ENCODE measurements at places on chromosomes 3 and 15.

DNA sequence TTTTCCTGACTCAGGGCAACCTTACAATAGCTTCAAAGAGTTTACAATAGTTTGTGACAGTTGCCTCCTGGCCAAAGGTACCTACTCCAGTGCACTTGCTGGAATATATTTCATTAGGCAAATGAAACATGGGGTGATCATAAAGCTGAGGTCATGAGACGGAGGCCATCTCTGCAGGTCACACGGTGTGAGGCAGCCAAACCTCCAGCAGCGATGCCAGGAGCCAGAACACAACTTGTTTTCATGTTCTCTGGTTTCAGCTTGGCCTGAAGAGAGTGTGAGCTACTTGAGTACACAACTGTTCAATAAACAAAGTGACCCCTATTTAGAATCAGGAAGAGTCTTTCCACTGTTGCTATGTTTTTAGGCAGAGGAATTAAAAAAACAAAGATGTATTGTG is 42.7 kb upstream of the PYGO1 start:
- no peak for DNase-seq

- DNase-seq: no peak
These were observed 24.1 kb downstream of the PDE8A start for GRCh38 chr15:85005746-85006145.

- DNase-seq: no peak
These were observed 171.7 kb downstream of the TLE3 start for GRCh38 chr15:69926006-69926405.

DNA sequence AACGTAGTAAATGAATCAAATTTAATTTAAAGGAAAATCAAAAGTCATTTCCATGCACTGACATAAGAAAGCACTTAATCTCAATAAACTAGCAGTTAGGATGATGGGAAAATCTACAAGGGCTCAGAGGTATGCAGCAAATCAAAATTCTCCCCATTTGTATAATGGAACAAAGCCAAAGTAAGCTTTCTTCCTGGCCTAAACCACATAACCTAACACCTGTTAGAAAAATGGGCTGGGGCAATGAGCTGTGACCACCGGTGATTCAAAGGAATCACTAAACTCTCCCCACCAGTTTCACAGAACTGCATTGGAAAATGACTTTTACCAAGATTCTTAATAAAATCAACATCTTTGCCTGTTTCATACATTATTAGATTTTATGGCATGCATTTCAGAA is 1024.3 kb downstream of the FHIT start:
- no peak for DNase-seq

GRCh38 chr15:37824717-37825382 is 109.6 kb upstream of the TMCO5A start:
- DNase-seq: no peak

- DNase-seq: no peak
These were observed 103.4 kb upstream of the HACD2 start for GRCh38 chr3:123688241-123688747.

GRCh38 chr15:38069511-38070011 is 135.1 kb downstream of the TMCO5A start:
- DNase-seq: no peak

DNA sequence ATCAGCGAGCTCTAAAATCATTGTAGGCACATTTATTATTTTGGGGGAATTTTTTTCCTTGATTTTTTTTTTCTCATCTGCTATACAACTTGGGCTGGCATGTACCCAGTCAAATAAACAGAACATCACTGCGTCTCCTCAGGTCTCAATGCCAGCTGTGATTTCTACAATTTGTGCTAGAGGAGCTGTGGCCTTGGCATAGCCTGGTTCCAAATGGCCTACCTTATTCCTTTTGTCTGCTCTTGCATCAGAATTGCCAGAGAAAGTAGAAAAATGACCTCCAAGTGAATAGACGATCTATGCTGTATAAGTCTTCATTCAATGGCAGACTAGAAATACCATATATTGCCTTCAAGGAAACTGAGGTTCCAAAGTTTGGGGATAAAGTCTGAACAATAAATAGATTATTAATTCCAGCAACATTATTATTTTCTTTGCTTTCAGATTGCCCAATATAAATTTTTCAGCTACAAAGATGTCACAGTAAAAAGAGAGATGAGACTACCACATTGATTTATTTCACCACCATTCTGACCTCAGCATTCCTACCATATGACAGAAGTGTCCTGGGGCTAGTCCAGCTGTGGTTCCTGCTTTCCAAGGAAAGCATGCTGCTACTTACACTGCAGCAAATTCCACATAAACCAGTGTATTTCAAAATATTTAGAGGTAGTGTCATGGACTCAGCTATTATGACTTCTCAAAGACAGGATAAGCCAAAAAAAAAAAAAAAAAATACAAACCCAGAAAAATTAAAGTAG is 493.9 kb upstream of the ZNF385D start:
- no peak for DNase-seq

DNA sequence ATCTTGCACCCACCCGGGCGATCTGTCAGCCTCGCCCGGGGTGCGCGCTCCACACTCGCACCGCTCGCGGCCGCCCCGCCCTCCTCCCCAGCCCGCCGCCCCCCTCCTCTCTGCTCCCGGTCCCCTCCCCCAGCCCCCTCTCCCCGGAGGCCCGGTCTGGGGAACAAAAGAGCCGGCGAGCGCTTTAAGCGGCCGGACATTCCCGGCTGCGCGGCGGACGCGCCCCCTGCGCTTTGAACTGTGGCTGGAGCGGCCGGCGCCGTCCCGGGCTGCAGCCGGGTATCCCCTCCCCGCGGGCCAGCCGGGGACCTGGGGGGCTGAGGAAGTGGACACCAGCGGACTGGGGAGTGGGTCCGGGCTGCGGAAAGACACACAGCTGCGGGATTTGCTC is at the start of gene IGDCC3:
Gene IGDCC3, minus strand, starts transcription at position 27 of the 391 bp plus-strand sequence. CDS start 214 bp downstream, outside the sequence.
- no peak for DNase-seq

- DNase-seq: no peak
These were observed 8.4 kb downstream of the ACOX2 start for GRCh38 chr3:58528629-58529028.

- DNase-seq: no peak
These were observed 13.6 kb downstream of the MRPS25 start for GRCh38 chr3:15051531-15051930.

GRCh38 chr3:185207931-185208746 is 45.7 kb downstream of the EHHADH start:
- DNase-seq: no peak

- peak; percentile 10 for DNase-seq
These were observed 19.3 kb upstream of the GPX1 start for GRCh38 chr3:49377483-49377882.

DNA sequence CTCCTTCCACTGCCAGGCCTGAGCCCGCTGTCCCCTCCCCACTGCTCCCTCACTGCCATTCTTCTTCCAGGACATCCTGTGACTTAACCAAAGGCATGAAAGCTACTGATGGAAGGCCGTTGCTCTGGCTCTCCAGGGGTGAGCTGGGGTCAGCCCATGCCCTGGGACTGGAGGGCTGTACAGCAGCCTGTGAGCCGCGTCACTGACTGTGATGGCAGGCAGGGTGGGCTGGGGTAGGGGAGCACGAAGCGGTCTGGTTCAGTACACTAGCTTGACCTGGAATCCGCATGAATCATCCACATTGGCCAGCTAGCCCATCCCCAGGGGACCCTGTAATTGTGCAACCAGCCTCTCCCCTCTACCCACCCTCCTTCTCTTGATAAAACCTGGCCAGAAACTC is 30.8 kb downstream of the CORO2B start:
- DNase-seq: no peak

DNA sequence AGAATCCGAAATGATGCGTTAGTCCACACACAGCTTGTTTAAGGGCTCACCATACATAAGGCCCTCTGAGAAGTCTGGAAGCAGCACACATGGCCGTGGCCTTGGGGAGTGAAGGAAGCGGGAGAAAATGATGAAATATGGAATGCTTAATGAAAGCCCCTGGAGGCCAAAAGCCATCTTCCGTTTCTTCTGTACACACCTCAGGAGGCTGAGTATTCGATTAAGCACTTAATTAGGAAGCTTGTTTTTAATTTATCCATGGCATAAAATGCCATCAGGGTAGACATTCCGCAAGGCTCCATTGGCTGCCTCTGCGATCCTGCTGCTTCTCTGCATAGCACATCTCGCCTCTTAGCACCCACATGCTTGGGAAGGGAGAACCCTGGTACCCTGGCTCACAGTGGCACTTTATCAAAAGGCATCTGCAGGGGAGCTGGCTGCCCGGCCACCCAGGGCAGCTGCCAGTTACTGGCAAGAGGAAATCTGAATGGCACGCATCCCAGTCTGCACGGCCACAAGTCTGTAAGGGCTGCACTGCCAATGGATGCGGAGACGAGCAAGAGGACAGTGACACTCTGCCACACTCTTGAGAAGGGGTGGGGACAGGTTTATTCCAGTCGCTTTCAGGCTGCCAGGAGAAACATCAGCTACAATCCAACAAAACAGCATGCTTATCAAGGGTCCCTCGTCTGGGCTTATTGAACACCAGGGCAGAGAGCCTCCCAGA is 356.2 kb downstream of the OCA2 start:
- no peak for DNase-seq

DNA sequence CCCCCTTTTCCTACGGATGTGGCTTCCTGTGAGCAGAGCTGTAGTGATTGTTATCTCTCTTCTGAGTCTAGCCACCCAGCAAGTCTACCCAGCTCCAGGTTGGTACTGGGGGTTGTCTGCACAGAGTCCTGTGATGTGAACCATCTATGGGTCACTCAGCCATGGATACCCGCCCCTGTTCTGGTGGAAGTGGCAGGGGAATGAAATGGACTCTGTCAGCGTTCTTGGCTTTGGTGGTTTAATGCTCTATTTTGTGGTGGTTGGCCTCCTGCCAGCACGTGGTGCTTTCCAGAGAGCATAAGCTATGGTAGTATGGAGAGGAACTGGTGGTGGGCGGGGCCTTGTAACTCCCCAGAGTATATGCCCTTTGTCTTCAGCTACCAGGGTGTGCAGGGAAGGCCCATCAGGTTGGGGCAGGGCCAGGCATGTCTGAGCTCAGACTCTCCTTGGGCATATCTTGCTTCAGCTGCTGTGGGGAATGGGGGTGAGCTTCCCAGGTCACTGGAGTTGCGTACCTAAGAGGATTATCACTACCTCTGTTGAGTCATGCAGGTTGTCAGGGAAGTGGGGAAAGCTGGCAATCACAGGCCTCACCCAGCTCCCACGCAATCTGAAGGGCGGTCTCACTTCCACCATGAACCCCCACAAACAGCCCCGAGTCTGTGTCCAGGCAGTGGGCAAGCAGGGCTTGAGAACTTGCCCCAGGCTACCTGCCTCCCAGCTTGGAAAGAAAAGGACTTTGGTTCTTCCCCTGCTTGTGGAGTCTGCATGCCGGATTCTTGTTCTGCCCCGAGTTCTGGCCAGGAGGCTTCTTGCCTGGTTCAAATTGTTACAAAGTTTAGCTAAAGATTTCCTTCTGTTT is 9.0 kb upstream of the ADGRG7 start:
- DNase-seq: no peak

DNA sequence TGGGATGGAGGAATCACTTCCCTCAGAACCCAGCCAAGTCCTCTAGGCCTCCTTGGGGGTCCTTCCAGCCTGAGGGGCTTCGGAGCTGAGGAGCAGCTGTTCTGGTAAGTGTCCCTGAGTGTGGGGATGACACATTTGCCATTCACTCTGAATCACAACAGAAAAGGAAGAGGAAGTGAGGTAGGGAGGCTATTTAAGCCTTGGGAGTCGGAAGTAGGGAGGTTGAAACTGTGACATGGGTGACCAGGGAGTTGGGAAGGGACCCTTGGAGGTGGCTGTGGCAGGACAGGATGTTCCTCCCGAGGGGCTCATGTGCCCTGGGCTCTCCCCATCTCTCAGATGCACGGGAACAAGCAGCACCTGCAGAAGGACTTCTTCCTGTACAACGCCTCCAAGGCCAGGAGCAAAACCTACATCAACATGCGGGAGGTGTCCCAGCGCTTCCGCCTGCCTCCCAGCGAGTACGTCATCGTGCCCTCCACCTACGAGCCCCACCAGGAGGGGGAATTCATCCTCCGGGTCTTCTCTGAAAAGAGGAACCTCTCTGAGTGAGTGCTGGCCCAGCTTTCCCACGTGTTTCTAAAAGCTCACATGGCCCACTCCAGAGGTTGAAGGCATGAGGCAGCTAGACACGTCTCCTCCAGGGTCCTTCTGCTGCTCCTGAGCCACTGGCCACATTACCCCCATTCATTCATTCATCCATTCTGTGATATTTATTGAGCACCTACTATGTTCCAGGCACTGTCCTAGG is 43.3 kb downstream of the CAPN3 start:
- no peak for DNase-seq

DNA sequence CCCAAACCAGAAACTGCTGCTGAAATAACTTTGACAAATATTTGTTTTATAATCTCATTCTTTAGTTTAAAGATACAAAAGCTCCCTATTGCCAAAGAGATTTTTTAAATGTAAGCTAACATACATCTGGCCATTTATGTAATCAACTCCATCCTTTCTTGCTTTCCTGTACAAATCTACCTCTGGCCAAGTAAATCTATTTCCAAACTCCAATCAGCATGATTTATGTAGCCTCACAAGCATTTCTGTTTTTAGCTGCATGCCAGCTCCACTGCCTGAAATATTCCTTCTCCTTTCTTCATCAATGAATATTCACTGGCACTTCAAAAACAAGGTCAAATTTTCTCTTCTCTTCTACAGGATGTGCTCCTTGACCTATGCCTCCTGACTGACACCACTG is 80.0 kb downstream of the SHOX2 start:
- no peak for DNase-seq

- no peak for DNase-seq
These were observed 68.8 kb upstream of the DLG1 start for GRCh38 chr3:197367081-197367780.

DNA sequence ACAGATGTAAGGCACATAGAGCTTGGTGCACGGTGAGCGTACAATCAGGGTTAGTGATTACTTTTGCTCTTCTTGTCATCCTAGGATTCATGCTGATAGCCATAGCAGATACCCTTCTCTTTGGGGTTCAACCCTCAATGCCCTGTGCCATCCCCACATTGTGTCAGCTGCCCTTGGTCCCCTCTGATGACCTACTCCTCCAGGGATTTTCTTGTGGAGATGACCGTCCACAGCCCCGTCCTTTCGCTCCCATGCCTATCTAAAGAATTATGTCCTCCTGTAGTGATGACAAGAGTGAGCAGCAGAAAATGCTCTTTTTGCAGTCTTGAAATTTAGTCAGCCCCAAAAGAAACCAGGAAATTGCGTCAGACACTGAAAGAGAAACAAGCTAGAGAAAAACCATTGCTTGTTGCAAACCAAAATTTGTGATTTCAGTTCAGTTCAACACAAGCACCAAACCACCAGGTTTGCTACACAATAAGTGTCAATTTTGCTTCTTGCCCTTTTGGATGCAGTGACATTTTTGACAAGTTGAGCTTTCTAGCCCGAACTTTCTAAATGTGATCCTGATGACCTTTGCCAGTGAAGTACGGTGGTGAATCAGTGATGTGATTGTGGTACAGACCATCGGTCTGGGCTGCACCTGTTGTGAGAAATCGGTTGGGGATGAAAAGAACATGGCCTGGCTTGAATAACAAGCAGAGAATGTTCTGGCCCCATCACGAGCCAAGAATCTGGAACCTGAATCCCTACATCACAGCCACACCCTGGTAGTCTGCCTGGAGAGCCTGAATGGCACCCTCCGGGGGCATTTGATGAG is 41.3 kb downstream of the CMTM7 start:
- no peak for DNase-seq

- no peak for DNase-seq
These were observed 1.1 kb downstream of the RAF1 start for GRCh38 chr3:12662593-12663400.

GRCh38 chr15:70153921-70154717 is 56.4 kb upstream of the TLE3 start:
- no peak for DNase-seq

- no peak for DNase-seq
These were observed 26.2 kb upstream of the ZNF770 start for GRCh38 chr15:35014241-35014640.

- no peak for DNase-seq
These were observed 585 bp downstream of the SLCO3A1 start for GRCh38 chr15:91853948-91854638.

GRCh38 chr15:66167854-66168253 is 85.7 kb downstream of the MEGF11 start:
- DNase-seq: no peak
